Stimulated activated CD8-positive, alpha-beta memory T cell treated with anti-CD3 and anti-CD28 coated beads, Interleukin-4, amount 100 ng/mL, for 1 hour (primary cell): ENCODE measurements at places on chromosomes 4 and X.

DNA sequence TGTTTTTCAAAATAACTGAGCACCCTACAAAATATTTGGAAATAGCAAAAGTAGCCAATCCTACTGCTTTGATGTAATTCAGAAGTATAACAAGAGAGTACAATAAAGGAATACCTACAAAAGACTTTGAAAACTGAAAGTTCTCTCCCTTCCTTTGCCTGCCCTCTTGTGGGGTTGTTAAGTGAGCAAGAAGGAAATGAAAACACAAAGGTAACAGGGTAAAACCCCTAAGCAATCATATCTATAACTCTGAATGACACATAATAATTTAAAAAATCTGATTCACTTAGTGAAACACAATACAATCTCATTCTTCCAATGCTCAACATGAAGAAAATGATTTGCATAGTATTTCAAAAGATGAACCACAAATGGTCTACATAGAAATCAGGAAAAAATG, 98.2 kb downstream of the FRYL start:
- DNase-seq = no peak

DNA sequence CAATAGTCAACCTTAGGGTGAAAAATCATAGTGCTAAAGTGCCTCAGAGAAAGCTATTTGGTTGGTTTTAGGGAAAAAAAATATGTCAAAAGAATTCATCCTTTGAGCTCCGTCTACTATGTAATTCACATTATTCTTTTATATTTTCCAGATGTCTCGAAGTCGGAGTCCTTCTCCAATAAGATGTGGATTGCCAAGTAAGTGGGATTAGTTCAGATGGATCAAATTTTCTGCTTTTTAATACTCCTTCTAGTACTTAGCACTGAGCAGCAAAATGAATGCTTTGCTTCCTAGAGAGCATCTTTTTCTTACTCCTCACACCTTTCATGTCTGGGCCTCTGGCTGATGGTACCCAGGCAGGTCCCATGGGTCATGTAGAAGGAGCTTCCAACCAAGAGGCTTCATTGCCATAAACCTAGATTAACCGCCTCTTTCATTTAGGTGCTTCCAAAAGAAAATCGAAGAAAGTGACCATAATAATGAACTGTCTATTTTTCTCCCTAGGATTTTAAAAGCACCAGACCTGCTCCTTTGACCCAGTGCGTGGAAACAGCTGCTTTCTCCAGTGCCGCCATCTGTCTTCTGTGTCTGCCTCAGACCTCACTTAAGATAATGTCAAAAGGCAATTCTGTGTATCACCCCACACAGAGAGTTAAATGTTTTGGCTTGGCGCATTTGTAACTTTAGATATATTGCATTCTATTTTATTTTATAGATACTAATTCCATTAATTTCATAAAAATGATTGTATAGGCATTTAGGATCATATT, 43.5 kb downstream of the SPATA18 start:
- DNase-seq = no peak

- no peak for DNase-seq
Observed at GRCh38 chr4:56158483-56158882, 209.7 kb downstream of the CEP135 start.

GRCh38 chr4:23973308-23973855, 83.5 kb upstream of the PPARGC1A start:
- no peak for DNase-seq

DNA sequence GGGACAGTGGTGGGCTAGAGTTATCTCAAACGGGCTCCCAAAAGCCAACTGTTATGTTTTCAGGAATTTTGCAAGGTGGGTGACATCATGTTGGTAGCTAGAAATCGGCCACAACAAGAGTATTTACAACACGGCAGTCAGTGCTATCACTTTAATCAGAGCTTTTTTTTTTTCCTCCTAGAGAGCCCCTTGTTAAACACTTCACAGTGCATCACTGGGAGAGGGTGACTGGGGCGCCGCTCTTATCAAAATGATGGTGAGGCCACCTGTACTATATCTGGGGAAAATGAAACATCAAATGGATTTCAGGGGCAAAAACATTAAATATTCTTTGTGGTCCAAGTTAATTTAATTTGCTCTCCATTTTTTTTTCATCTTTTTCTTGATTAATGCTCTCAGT, 44.9 kb downstream of the MAMLD1 start:
- DNase-seq = no peak

DNA sequence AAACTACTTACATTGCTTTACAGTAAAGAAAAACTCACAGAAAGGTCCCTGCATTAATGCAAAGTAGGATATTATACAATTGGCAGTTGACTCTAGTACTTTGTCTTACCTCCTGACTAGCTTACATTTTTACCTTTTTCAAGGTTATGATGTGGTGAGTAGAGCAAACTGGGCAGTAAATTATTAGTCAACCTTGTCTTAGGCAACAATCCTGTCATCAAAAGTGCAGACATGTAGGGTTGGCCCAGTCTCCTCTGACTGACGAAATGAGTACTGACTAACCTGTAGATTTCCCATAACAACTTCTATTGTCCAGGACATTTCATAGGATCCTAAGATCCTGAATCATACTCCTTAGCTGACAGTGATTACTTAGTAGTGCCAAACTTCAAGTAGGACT, 142.0 kb upstream of the NUDT6 start:
- DNase-seq = no peak

- DNase-seq = no peak
Observed at GRCh38 chr4:166498546-166498945, 625.5 kb downstream of the TLL1 start.

DNA sequence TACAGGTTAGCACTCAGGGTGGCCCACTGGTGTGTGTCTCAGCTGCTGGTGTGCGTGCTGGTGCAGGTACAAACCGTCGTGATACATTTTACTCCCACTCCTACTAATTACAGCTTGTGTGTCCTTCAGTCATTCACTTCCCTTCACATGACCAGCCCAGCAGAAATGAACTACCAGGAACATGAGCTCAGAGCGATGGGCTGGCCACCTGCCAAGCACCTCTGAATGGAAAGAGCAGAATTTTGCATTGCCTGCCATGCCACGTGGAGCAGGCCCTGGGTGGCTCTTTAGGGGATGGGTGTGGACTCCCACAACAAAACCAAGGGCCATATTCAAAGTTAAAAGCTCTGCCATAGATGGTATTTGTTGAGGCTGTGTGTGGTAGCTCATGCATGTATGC, 58.9 kb upstream of the PGM2 start:
- no peak for DNase-seq

DNA sequence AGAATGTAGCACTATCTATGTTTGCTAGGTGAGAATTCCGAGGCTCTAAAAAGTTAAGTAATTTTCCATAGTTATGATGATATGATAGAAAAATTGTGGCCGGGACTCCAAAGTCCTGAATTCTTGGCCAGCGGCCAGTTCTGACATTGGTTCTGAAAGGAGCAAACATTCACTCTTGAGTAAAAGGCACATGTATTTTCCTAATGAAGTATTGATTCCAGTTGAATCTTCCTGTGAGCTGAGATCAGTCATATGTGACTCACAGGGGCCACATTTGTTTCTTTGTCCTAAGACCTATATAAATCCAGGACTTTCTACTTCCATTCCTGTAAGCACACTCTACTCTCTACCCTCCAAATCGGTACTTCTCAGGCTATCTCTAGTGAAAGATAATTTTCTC, 349.9 kb downstream of the BMPR1B start:
- no peak for DNase-seq

- DNase-seq = no peak
Observed at GRCh38 chr4:11765849-11766453, 337.3 kb upstream of the HS3ST1 start.

DNA sequence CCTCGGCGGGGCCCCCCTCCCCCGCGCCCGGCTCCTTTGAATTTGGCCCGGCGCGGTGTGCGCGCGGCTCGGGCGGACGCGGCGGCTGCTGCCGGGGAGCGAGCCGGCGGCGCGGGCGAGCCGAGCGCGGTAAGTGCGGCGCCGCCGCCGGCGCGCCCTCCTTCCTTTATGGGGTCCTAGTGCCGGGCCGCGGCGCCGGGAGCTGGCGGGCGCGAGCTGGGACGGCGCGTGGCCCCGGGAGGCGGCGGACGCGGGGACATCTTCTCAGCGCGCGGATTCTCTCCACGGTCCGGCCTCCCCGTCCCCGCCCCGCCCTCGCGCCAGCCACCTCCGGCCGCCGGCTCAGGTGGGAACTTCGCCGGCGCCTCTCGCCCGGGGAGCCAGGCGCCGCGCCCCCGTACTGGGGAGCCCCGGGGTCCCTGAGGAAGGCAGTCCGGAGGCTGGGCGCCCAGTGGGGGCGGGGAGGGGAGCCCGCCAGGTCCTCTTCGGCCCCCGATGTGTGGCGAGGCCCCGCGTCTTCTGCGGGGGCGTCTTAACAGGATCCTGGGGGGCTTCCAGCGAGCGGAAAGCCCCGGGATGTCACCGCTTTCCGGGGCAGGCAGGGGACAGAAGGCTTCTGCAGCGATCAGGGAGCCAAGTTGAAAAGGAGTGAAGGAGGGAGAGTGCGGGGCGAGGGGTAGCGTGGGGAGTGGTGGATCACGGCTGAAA, 98.4 kb upstream of the TENM3 start:
- DNase-seq = no peak

- DNase-seq = no peak
Observed at GRCh38 chrX:134661295-134661694, 3.0 kb upstream of the PLAC1 start.

GRCh38 chr4:7785017-7785416, 154.6 kb downstream of the AFAP1 start:
- no peak for DNase-seq

GRCh38 chr4:189659287-189659686, 281.4 kb upstream of the FRG1 start:
- no peak for DNase-seq

- no peak for DNase-seq
Observed at GRCh38 chr4:54104907-54105306, 4.9 kb downstream of the GSX2 start.

DNA sequence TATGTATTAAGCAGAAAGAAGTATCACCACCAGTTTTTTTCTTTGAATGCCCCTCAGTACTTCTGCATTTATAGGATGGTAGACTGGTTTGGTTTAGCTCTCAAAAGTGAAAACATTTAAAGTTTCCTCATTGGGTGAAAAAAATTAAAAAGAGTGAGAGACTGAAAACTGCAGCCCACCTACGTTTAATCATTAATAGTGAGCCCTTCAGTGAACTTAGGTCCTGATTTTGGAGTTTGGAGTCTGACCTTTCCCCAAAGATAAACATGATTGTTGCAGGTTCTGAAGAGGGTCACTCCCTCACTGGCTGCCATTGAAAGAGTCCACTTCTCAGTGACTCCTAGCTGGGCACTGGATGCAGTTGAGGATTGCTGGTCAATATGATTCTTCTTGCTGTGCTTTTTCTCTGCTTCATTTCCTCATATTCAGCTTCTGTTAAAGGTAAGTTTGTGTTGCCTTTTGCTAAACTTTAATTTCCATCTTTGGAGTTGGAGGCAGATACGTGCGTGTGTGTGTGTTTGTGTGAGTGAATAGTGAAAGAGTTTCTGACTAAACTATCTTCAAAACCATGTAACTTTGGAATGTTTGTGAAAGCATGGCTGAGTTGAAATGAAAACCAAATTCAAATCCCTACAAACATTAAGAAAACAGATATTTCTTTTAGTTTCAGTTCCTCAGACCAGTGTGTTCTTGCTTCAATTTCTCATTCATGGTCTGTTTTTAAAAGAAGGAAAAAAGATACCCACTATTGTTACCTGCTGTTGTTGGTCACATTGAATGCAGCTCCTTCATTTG, at the start of gene MTTP:
Gene MTTP (plus strand): TSS at position 295 of the 795 bp plus-strand sequence. CDS start 86 bp downstream, at position 381.
- DNase-seq = no peak

DNA sequence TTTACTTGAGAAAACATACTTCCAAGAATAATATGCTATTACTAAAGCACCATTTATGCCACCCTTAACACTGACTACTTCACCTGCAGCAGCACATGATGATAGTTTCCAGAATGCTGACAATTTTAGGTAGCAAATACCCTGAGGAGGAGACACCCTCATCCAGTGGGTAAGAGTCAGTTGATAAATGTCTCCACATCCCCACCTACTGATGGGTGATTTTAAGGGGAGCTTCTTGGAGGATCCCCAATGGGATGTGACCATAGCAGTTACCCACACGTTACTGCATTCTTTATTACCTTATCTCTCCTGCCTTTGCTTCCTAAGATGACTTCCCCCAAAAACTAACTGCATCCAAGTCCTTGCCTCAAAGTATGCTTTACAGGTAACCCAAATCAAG, 131.2 kb upstream of the SMARCAD1 start:
- no peak for DNase-seq

GRCh38 chr4:36037127-36037526, 207.2 kb downstream of the ARAP2 start:
- no peak for DNase-seq

GRCh38 chr4:62130637-62131036, 930.5 kb downstream of the ADGRL3 start:
- DNase-seq = no peak

- no peak for DNase-seq
Observed at GRCh38 chr4:153728151-153728550, 31.7 kb downstream of the RNF175 start.

- DNase-seq = no peak
Observed at GRCh38 chrX:17470136-17470535, 95.1 kb downstream of the NHS start.

- DNase-seq = peak; percentile 7
Observed at GRCh38 chrX:135596495-135596894, 76.0 kb downstream of the INTS6L start.

GRCh38 chr4:20840648-20841190, 140.5 kb downstream of the PACRGL start:
- DNase-seq = no peak

DNA sequence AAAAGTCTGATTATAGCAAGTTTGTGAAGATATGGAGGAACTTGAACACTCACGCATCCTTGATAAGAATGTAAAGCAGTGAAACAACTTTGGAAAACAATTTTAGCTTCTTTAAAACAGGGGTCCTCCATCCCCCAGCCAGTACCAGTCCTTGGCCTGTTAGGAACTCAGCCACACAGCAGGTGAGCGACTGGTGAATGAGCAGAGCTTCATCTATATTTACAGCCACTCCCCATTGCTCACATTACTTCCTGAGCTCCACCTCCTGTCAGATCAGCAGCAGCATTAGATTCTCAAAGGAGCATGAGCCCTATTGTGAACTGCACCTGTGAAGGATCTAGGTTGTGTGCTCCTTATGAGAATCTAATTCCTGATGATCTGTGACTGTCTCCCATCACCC, 530.3 kb upstream of the PRKX start:
- DNase-seq = no peak

- no peak for DNase-seq
Observed at GRCh38 chr4:119525005-119525749, 103.4 kb downstream of the PDE5A start.

- DNase-seq = no peak
Observed at GRCh38 chrX:136198678-136199243, 51.4 kb downstream of the FHL1 start.
